ENCODE measurements at places on chromosomes 7 and 10.

- no peak overlapping the region for H3K4me3 ChIP-seq
- no peak overlapping the region for H3K27ac ChIP-seq
- no peak for DNase-seq
- no peaks in the 10 kb centered on the region for H3K27me3 ChIP-seq
- no peaks in the 10 kb centered on the region for H3K36me3 ChIP-seq
- no peaks in the 10 kb centered on the region for H3K4me1 ChIP-seq
These were observed 495.5 kb upstream of the C7orf33 start for GRCh38 chr7:148095066-148095465.

GRCh38 chr10:86339226-86339865 lies 27.2 kb downstream of the GRID1 start:
- no peak for DNase-seq
- no peak overlapping the region for H3K27ac ChIP-seq

GRCh38 chr7:12524794-12525386 lies 45.6 kb upstream of the SCIN start:
- no peak overlapping the region for H3K27ac ChIP-seq
- no peaks in the 10 kb centered on the region for H3K36me3 ChIP-seq
- H3K27me3 ChIP-seq, result no peaks in the 10 kb centered on the region
- DNase-seq, result peak; percentile 45

DNA sequence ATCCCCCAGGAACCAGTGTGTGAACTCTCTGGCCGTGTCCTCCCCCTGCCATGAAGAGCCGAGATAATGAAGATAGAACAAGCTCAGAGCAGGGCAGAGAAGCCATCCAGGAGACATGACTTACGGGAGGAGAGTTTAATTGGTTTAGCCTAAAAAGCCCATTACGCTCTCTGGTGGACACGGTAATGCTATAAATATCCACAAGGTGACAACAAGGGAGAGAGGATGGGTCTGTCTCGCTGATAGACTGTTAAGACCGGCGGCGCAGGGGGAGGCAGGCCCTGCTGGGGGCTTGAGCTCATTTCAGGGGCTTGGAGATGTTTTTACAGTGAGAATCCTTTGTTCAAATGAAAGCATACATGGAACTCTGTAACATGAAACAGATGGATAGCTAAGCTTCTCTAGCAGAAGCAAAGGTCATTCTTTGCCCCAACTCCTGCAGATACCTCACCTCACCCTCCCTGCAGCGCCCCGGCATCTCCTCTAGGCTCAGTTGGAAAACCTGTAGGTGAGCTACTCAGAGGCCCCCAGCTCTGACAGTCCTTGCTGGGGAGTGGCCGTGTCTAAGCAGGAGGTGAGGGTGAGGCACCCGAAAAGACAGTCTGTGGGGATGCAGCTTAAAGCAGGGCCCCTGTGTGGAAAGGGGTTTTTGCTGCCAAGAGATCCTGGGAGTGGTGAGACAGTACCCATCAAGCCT lies 40.8 kb upstream of the LOXL4 start:
- H3K36me3 ChIP-seq, result no peaks in the 10 kb centered on the region
- no peak overlapping the region for H3K4me3 ChIP-seq
- no peak overlapping the region for H3K27ac ChIP-seq

GRCh38 chr7:158327571-158328180 lies 259.9 kb downstream of the PTPRN2 start:
- no peaks in the 10 kb centered on the region for H3K36me3 ChIP-seq
- no peak overlapping the region for H3K4me3 ChIP-seq
- H3K27ac ChIP-seq, result no peak overlapping the region
- DNase-seq, result no peak

GRCh38 chr7:35777121-35777520 lies 23.7 kb upstream of the SEPTIN7 start:
- H3K27me3 ChIP-seq, result no peaks in the 10 kb centered on the region
- DNase-seq, result no peak
- H3K27ac ChIP-seq, result no peak overlapping the region
- H3K36me3 ChIP-seq, result no peaks in the 10 kb centered on the region
- H3K4me1 ChIP-seq, result no peaks in the 10 kb centered on the region

- H3K27ac ChIP-seq, result no peak overlapping the region
- H3K36me3 ChIP-seq, result no peaks in the 10 kb centered on the region
- H3K27me3 ChIP-seq, result no peaks in the 10 kb centered on the region
- H3K4me3 ChIP-seq, result no peak overlapping the region
These were observed 21.2 kb downstream of the OR9A2 start for GRCh38 chr7:143005632-143006260.

- peak; percentile 52 for DNase-seq
- H3K4me3 ChIP-seq, result no peak overlapping the region
These were observed 79.1 kb downstream of the USP6NL start for GRCh38 chr10:11532306-11532705.

DNA sequence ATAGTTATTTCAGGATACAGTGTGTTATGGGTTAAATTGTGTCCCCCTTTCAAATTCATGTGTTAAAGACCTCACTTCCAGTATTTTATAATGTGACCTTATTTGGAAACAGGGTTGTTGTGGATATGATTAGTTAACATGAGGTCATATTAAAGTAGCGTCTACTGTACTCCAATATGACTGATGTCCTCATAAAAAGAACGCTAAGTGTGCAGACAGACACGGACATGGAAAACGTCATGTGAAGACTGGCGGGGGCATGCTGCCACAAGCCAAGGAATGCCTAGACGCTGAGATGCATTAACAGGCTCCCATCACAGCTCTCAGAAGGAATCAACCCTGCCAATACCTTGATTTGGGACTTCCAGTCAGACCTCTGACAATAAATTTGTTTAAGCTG lies 1.5 kb upstream of the WDR37 start:
- H3K36me3 ChIP-seq, result peaks cover 3% of the 10 kb centered on the region
- no peaks in the 10 kb centered on the region for H3K27me3 ChIP-seq
- H3K27ac ChIP-seq, result no peak overlapping the region
- peak overlapping the region; percentile 95 for H3K4me3 ChIP-seq

- no peaks in the 10 kb centered on the region for H3K4me1 ChIP-seq
- no peak for DNase-seq
- no peaks in the 10 kb centered on the region for H3K27me3 ChIP-seq
- no peaks in the 10 kb centered on the region for H3K36me3 ChIP-seq
- no peak overlapping the region for H3K27ac ChIP-seq
These were observed 58.6 kb downstream of the PLXDC2 start for GRCh38 chr10:19874791-19875190.

- H3K27ac ChIP-seq, result no peak overlapping the region
- no peaks in the 10 kb centered on the region for H3K27me3 ChIP-seq
- DNase-seq, result no peak
- no peaks in the 10 kb centered on the region for H3K36me3 ChIP-seq
- peak overlapping the region; percentile 60 for H3K4me3 ChIP-seq
These were observed 201.3 kb upstream of the CDCA7L start for GRCh38 chr7:22146961-22147512.

DNA sequence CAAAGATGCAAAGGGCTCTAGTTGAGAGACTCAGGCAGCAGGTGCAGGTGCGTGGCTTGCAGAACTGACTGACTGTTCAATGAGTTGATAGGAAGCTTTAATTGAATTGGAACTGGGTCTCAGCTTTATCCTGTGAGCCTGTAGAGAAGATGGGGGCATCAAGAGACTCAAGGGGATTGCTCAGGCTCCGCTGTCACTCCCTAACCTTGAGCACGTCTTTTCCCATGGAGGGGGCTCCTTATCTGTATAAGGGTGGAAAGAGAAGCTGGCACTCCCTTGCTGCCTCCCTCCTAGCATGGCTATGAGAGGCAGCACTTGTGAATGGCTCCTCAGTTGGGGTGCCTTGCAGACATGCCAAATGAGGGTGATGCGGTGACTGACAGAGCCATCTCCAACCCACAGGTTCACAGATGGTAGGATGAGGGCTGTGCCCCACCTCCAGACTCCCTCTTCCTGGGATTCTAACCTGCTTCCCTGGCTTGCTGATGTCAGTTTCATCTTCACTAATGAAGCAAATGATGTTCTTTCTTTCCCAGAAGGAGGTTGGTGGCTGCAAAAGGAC lies 12.4 kb upstream of the PLEKHA1 start:
- DNase-seq, result no peak
- H3K36me3 ChIP-seq, result no peaks in the 10 kb centered on the region
- peaks cover 7% of the 10 kb centered on the region for H3K27me3 ChIP-seq
- no peak overlapping the region for H3K4me3 ChIP-seq
- H3K4me1 ChIP-seq, result no peaks in the 10 kb centered on the region

DNA sequence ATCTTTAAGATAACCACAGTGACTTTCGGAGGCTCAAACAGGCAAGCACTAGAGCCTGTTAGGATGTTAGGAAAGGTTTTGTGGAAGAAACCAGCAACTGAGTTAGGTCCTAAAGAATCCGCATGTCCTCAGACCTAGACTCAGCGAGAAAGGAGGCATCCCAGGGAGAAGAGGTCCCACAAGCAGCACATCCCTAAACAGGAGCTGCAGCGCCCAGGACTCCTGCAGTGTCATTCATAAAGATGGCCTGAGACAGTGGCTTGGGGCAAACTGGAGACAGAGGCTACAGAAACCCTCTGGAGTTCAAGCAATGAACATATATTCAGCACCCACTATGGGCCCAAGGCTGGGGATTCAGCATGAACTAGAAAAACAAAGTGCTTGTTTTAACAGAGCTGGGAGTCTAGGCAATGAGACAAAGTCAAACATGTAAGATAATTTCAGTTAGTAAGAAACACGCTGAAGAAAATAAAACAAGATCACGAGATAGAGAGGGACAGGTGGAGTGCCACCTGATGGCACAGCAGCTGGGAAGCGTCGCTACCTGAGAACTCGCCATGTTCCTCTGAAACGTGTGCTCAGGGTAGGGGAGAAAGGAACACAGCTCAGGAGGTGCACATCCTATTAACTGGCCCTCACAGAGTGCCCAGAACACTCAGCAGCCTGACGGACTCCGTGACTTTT lies 48.1 kb downstream of the PARD3 start:
- H3K4me3 ChIP-seq, result no peak overlapping the region
- no peak overlapping the region for H3K27ac ChIP-seq
- H3K27me3 ChIP-seq, result no peaks in the 10 kb centered on the region

DNA sequence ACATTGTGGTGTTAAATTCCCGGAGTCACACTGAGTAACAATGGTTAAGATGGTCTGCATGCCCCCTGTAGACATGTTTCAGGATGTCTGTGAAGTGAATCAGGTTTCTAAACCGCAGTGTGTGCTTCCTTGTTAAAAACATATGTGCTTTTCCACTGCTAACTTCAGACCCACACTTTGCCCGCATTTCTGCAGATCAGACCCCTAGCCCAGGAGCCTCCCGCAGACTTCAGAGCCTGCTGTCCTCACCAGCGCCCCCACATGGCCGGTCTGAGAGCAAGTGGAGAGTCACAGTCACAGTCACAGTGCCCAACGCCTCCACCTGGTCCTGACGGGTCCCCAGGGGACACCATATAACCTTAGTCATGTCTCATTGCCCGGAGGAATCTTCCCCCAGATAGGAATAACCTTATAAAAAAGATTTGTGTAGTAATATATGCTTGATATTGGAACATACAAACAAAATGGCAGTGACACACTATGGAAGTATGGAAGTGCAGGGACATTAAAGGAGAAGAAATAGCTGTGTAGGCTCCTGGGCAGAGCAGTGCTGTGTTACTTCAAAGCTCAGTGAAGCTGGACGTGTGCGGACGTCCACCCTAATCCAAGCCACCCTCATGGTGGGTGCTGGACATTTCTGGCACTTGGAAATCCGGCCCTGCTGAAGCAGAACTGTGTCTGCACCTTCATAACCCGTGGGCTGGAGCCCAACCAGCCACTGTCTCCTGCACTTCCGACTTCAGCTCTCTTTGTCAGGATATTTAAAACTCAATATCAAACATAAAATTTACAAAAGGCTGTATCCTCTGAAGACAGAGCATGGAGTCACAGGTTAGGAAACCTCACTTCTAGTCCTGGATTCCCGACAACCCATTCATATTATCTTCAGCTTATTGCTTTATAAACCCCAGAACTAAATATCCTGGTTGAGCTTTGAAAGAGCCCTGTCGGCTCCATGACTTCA lies 29.0 kb downstream of the GSTO2 start:
- H3K4me1 ChIP-seq, result peaks cover 21% of the 10 kb centered on the region
- H3K27me3 ChIP-seq, result no peaks in the 10 kb centered on the region
- peak; percentile 92 for DNase-seq
- H3K4me3 ChIP-seq, result no peak overlapping the region

- H3K4me3 ChIP-seq, result no peak overlapping the region
- no peaks in the 10 kb centered on the region for H3K36me3 ChIP-seq
- H3K4me1 ChIP-seq, result no peaks in the 10 kb centered on the region
- no peaks in the 10 kb centered on the region for H3K27me3 ChIP-seq
- no peak overlapping the region for H3K27ac ChIP-seq
These were observed 190.0 kb upstream of the ZWINT start for GRCh38 chr10:56551037-56551436.

- DNase-seq, result peak; percentile 97
- H3K27ac ChIP-seq, result peak overlapping the region; percentile 87
- no peaks in the 10 kb centered on the region for H3K27me3 ChIP-seq
- peak overlapping the region; percentile 83 for H3K4me3 ChIP-seq
These were observed 918 bp upstream of the ARHGAP21 start for GRCh38 chr10:24724381-24725228.

GRCh38 chr10:73501651-73502050 lies 5.8 kb upstream of the PPP3CB start:
- no peaks in the 10 kb centered on the region for H3K27me3 ChIP-seq
- H3K27ac ChIP-seq, result no peak overlapping the region

GRCh38 chr7:97081521-97082300 lies 35.8 kb upstream of the SDHAF3 start:
- no peaks in the 10 kb centered on the region for H3K27me3 ChIP-seq
- no peak for DNase-seq
- no peaks in the 10 kb centered on the region for H3K36me3 ChIP-seq
- no peak overlapping the region for H3K4me3 ChIP-seq

- no peaks in the 10 kb centered on the region for H3K4me1 ChIP-seq
- H3K36me3 ChIP-seq, result no peaks in the 10 kb centered on the region
- no peak for DNase-seq
These were observed 2.4 kb downstream of the TMEM72 start for GRCh38 chr10:44913350-44914081.

DNA sequence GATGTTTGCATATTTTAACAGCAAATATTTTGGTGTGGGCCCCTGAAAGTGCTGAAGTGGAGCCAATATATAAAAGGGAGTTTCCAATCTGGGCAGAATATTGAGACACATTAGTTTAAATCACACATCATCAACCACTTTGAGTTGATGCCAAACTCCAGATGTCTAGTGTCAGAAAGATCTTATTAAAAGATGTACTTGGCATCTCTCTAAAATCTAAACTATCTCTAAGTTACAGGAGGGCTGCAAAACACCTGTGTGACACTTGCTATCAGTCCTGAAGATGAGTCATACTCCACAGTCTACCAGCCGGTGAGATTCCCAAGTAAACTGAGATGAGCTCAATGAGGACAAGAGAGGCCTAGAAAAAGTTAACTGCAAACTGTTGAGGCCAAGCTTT lies 11.4 kb downstream of the JAZF1 start:
- peak; percentile 30 for DNase-seq
- no peak overlapping the region for H3K27ac ChIP-seq
- H3K27me3 ChIP-seq, result no peaks in the 10 kb centered on the region
- H3K4me1 ChIP-seq, result peaks cover 11% of the 10 kb centered on the region
- H3K36me3 ChIP-seq, result no peaks in the 10 kb centered on the region

DNA sequence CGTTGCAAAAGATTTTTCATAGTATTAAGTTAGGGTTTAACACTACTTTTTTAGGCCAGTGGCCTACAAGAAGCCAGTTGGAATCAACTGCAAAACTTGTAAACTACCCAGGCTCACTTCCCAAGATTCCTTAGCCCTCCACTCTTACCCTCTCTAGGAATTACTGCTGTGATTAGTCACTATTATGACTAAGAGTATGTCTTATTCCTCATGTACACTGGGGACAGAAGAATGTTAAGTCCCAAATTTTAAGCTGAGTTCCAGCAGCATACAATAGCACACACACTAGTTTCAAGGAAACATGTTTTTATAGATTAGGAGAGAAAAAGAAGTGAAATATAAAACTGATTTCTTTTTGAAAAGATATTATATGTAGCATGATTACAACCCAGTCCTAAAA lies 42.8 kb downstream of the FBXL13 start:
- peak; percentile 48 for DNase-seq
- H3K4me3 ChIP-seq, result no peak overlapping the region
- H3K4me1 ChIP-seq, result no peaks in the 10 kb centered on the region
- no peaks in the 10 kb centered on the region for H3K27me3 ChIP-seq
